ENCODE measurements at places on chromosomes 12 and 14.

GRCh38 chr12:65614259-65614889 lies 209.9 kb upstream of the HMGA2 start:
- DNase-seq: no peak

DNA sequence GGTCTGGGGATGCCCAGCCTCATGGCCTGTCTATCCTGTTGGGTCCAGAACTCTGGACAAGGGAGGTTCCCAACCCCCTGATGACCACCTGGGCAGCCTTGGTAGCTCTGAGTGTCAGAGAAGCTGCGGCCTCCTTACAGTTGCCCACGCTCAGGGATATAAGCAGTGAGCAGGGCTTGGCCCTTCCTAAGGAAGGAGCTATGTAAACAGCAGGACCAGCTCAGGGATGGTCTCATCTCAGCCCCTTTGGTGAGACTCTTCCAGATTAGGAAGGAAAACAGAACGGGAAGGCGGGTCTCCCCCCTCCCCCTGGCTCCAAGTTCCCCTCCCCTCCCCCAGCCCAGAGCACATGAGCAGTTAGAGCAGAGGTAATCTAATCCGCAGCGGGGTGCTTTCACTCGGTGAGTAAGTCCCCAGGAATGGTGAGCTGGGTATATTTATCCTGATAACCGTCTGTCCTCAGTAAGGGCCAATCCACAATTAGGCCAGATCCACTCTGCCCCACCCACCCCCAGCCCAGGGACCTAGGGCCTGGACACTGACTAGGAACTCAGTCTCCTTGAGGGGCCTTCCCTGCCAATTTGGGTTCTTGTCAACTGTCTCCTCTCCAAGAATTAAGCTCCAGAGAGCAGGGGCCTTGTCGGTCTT lies 29.5 kb upstream of the RPLP0 start:
- peak; percentile 92 for DNase-seq

DNA sequence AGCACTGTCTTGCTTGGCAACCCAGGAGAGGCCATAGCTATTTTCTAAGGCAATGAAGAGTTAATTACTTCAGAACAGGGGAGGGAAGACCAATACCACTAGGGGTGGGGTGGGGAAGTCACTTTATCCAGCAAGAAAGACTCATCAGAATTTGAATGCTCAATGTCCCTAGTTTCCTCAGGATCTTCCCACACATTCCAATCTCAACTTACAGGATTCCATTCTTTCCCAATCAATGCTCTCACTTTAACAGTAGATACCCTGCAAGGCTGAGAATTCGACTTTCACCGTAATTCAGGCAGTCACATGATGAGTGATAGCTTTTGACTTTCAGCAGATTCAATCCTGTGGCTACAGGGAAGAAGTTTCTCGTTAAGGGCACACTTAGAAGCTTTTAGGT lies 526.6 kb upstream of the SEL1L start:
- no peak for DNase-seq

DNA sequence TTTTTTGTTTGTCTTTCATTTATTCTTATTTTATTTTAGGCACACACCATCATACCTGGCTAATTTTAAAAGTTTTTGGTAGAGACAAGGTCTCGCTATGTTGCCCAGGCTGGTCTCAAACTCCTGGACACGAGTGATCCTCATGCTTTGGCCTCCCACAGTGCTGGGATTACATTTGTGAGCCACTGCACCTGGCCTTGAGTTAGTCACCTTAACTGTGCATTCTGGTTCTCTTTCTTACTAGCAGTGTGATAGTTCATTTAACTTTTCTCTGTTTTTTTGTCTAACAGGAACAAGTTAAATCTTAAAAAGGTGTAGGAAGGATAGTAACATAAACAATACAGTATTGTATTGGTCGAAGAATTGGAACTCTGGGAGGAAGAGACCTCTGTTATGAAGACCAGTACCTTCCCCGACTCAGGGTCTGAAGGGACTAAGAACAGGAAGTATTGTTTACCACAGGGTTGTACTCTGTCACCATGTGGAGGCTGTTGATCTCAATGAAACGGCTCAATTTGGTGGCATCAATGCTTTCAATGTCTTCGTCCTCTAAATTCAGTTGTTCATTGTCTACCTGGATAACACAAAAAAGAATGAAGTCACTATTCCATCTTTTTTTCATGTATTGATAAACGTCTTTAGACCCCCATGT lies 17.7 kb downstream of the ERP27 start:
- DNase-seq: no peak

- DNase-seq: no peak
These were observed 28.3 kb downstream of the DYNC1H1 start for GRCh38 chr14:101992708-101993107.

DNA sequence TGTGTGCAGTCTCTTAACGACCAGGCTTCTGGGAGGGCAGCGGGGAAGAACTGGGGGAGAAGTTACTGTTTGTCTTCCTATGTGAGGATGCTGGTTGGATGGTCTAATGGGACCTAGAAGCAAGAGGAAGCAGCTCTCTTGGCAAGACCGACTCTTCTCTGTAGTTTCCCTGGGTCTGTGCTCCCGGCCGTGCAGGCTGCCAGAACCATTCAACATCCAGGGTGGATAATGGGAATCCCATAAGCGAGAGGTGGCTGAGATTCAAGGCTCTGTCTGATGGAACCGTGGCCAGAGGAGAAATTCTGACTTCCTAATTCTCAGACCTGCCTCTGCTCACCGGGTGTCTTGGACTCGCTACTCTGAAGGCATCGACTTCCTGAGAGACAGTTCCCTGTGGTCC lies 561.0 kb upstream of the TBX3 start:
- no peak for DNase-seq

- DNase-seq: no peak
These were observed 306.7 kb downstream of the ZFP36L1 start for GRCh38 chr14:68486033-68486732.

GRCh38 chr14:89493877-89494634 lies 77.0 kb upstream of the FOXN3 start:
- DNase-seq: no peak

- no peak for DNase-seq
These were observed 176.1 kb downstream of the DAD1 start for GRCh38 chr14:22412926-22413411.

GRCh38 chr12:25629341-25629740 lies 76.3 kb upstream of the LMNTD1 start:
- no peak for DNase-seq

DNA sequence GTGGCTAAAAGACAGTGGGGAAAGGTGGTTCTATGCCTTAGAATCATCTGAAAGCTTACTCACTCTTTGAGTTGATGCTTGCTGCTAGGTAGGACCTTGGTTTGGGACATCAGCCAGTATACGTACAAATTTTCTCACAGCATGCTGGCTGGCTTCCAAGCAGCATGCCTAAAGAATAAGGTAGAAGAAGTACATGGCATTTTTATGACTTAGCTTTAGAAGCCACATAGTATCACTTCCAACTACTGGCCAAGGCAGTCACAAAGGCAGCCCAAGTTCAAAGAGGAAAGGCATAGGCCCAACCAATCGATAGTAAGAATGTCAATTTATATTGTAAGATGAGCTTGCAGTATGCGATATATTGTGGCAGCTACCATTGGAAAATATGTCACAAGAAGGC lies 284.2 kb upstream of the CAND1 start:
- DNase-seq: no peak

DNA sequence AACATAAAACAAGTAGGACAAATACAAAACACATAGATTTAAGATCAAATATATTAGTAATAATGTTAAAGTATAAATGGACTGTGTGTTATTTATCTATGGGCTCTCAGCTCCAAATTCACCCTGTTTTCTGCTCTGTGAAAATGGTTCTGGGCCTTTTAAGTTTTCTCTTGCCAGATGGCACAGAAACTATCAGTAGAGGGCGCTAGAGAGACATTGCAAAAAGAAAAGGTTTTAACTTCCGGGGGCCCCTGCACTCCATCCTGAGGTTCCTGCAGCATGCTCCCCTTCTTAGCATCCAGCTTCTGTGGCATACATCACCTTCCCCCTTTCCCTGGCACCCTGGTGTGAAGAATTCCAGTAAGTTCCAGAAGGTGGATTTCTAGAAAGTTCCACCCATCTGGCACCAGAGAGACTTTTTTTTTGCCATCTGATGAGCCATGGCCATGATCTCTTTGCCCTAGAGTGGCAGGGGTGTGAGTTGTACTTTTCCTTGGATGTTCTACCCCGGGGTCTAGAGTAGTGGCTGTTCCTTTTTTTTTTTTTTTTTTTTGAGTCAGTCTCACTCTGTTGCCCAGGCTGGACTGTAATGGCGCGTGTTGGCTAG lies 29.3 kb downstream of the ZCRB1 start:
- DNase-seq: no peak

- DNase-seq: peak; percentile 41
These were observed 765 bp downstream of the TMEM120B start for GRCh38 chr12:121713257-121713777.

DNA sequence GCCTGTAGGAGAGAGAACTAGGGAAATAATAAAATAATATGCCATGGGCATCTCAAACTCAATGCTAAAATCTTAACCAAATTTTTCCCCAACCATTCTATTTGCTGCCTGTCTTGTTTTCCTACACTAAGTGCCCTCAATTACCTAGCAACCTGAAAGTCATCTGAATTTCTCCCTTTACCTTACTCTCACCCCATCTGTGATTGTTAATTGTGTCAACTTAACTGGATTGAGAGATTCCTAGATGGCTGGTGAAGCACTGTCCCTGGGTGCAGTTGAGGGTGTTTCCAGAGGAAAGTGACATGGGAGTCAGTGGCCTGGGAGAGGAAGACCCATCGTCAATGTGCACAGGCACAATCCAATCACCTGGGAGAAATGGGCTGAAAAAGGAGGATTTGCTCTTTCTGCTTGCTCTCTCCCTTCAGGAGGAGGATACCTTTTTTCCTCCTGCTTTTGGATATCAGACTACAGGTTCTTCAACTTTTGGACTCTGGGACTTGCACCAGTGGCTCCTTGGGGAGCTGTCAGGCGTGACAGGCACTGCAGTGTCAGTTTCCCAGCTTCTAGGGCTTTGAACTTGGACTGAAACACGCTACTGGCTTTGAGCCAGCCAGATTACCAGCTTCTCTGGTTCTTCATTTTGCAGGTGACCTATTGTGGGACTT lies 100.1 kb downstream of the PPP1R12A start:
- no peak for DNase-seq

GRCh38 chr12:69988481-69989321 lies 163.7 kb downstream of the MYRFL start:
- DNase-seq: peak; percentile 45

DNA sequence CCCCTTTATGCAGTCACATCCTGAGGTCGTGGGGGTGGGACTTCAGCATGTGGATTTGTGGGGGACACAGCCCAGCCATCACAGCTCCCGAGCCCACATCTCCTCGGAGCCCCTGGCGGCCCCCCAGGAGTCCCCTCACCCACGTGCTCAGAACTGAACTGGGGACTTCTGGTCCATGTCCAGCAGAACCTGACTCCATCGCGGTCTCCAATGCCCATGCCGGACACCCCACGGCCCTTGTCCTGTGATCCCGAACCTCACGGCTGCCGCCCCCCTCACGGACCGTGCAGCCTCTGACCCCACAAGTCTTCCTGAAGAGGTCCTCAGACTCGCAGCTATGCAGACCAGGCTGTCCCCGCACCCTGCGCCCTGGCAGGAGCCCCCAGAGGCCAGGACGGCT lies 13.5 kb upstream of the FBRSL1 start:
- DNase-seq: no peak

- DNase-seq: no peak
These were observed 2.3 kb downstream of the NACA start for GRCh38 chr12:56722832-56723231.

GRCh38 chr14:80390906-80391305 lies 179.6 kb upstream of the DIO2 start:
- peak; percentile 8 for DNase-seq

DNA sequence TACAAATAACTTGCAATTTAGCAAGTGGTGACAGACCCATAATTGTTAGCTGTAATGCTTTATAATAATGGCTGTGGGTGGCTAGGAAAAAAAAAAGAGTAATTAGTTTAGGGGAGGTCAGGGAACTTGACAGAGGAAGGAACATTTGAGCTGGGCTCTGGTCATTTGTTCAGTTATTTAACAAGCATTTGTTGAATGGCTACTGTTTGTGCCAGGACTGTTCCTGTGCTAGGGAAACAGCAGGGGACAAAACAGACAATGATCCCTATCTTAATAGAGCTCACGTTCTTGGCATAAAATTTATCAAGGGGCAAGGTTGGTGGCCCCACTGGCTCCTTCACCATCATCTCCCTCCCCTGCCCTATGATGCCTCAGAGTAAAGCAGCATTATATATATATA lies 18.5 kb downstream of the CHST11 start:
- no peak for DNase-seq

- no peak for DNase-seq
These were observed 266.0 kb downstream of the FBXL14 start for GRCh38 chr12:1328391-1328790.

GRCh38 chr12:53211476-53212381 lies 4.7 kb upstream of the ITGB7 start:
- no peak for DNase-seq

DNA sequence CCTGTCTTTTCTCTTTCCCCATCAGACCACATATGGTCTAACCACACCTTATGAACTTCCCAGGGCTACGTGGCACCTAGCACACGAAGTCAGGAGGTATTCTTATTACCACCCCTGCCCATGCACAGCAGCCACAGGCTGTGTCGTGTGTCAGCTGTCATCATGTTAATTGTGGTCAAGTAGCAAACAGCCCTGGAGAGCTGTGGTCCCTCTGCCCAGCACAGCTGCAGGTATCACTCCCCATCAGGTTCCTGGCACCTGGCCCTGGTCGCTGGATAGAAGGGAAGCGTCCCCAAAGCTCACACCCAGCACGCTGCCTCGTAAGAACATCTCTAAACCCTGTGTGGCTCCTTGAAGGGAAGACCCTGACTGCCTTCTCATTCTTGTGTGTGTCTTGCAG lies 45.4 kb downstream of the CLMN start:
- no peak for DNase-seq

GRCh38 chr14:92952481-92953298 lies 29.7 kb downstream of the CHGA start:
- DNase-seq: no peak

DNA sequence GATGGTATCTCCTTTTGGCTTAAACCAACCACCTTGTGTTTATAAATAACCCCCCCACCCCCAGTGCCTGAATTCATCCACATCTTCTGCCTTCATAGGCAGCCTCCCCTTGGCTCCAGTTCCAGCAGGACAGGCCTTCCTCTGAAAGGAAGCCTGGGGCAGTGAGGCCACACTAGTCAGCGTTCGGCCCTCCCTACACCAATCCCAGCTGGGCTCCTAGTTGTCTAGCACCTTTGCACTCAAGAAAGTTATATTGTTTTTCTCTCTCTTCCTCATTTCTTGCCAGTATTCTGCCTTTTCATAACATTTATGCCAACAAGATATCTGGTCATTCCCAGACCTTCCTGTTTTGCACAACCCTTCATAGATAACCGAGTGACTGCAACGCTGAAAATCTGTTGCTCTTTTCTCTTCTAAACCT lies 73.1 kb upstream of the ACTN1 start:
- DNase-seq: no peak

GRCh38 chr12:32437095-32437515 lies 37.7 kb downstream of the FGD4 start:
- peak; percentile 84 for DNase-seq

DNA sequence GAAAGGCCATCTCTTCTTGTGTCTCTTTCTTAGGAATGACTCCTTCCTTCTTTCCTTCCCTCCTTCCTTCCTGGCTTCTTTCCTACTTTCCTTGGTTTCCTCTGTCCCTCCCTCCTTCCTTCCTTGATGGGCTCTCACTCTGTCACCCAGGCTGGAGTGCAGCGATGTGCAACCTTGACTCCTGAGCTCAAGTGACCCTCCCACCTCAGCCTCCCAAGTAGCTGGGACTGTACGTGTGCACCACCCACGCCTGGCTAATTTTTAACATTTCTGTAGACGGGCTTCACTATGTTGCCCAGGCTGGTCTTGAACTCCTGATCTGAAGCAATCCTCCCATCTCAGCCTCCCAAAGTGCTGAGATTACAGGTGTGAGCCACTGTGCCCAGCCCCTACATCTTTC lies 10.9 kb upstream of the P2RX7 start:
- no peak for DNase-seq
